Activated T-helper 1 cell treated with anti-CD3 and anti-CD28 coated beads, Interleukin-2, amount 50 U/mL, for 16 hours (primary cell): ENCODE measurements at places on chromosomes 13 and 19.

GRCh38 chr19:14536926-14537692, 7.7 kb downstream of the TECR start:
- DNase-seq: no peak

GRCh38 chr13:112685896-112686295, 3.9 kb upstream of the ATP11A start:
- no peak for DNase-seq

DNA sequence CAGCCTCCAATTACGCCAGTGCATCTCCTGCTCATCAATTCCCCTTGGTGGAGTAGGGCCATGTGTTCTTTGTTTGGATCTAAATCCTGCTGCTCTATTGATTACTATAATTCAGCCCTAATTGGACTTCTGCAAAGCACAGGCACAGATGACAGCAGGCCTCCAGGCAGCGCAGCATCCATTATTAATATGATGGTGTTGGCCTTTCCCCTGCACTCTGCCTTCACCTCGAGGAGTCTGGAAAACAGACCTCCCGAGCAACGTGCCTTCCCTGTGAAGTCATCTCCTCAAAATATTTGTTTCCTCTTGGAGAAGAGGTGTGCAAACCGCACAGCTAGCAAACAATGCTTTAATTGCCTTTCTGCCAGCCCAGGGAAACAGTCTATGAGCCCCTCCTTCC, 92.5 kb downstream of the UQCRFS1 start:
- no peak for DNase-seq

- DNase-seq: no peak
These were observed 13.0 kb downstream of the YIPF2 start for GRCh38 chr19:10915130-10916091.

- DNase-seq: no peak
These were observed 140.9 kb downstream of the ABCC4 start for GRCh38 chr13:95160112-95160906.

DNA sequence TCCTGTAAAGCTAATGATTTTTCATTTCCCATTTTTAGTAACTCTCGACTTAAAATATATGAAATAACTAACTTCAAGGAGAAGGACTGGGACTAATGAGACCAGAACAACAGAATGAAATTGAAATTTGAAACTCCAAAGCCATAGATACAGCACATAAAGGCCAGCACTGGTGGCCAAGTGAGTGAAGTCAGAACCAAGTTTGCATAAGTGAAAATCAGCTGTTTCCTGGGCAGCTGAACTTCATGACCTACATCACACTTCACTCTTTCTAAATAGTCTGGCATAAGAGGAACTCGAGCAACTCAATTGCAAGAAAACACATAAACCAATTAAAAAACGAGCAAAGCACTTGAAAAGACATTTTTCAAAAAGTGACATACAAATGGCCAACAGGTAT, 84.5 kb downstream of the DCLK1 start:
- DNase-seq: no peak

DNA sequence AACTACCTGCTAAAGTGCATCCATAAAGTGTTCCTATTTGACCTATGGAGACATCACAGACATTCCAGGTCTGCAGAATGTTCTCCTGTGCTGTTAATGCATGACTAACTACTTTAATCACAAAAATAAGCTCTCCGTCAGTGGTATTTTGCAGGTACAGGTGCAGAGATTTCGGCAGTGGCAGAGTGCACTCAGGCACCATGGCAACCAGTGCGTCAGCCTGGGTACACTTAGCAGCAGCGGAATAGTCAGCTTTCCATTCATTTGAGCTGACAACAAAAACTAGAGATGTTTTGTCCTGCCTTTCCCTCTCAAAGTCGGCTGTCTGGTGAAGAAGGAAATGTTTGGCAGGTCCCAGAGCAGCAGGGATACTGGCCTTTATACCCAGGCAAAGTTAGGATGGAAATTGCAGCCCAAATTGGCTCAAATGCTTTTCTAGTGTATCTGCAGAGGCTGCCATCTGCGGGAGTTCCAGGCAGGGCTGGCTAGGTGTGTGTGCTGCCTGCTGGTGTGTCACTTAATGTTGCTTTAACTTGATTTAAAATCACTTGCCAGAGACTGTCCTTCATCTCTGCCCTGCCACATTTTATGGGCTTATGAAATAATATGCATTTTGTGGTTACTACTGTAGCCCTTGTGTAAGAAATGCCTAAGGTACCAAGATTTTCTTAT, 195.8 kb downstream of the RAP2A start:
- no peak for DNase-seq

DNA sequence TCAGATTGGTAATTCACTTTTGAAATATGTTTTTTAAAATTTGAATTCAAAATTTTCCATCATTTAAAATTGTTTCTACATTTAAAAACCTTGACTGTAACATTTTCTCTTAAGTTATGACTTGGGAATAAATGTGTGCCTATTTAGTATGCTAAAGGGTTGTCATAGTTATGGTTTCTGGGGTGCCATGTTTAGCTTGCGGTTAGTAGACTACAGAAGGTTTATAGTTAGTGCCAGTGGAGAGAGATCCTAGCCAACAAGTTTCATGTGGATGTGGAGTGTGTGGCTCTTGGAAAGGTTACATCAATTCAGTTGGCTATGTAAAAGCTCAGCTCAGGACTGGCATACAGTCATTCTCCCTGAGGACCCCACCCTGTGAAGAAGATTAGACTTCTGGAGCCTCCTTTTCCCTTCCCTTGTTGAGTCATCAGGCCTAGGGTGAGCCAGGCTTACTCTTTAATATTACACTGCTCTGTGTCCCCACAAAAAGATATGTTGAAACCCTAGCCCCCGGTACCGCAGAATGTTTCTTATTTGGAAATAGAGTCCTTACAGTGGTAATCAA, 20.4 kb downstream of the LMO7 start:
- DNase-seq: no peak

GRCh38 chr13:43102304-43102703, 78.9 kb downstream of the DNAJC15 start:
- DNase-seq: no peak

- DNase-seq: no peak
These were observed 3.4 kb downstream of the BBC3 start for GRCh38 chr19:47227352-47228167.

GRCh38 chr19:18646535-18647370, 9.9 kb downstream of the KLHL26 start:
- DNase-seq: no peak

GRCh38 chr13:36520111-36520510, 87.8 kb downstream of the CCNA1 start:
- no peak for DNase-seq

DNA sequence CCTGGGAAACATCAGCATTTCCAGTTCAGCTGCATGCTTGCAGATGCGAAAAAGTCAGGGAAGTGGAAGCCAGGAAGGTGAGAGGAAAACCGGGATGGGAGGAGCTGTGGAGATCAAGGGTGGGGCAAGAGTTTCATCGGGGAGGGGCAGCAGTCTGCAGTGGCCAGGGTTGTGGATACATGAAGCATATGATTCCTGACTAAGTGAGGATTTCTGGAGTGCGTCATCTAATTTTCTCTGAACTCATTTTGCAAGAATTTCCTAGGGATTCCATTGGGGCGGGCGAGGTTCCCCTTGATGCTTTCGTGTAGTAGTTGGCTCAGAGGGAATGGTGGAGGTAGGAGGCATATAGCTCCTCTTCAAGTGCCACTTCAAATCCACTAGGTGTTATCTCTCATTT, 344.1 kb upstream of the TMTC4 start:
- no peak for DNase-seq

- DNase-seq: no peak
These were observed 223.0 kb downstream of the TSHZ3 start for GRCh38 chr19:31126236-31126635.

GRCh38 chr19:5575590-5575989, 7.8 kb upstream of the TINCR start:
- no peak for DNase-seq

- no peak for DNase-seq
These were observed 626.9 kb downstream of the EFNB2 start for GRCh38 chr13:105908586-105908985.

DNA sequence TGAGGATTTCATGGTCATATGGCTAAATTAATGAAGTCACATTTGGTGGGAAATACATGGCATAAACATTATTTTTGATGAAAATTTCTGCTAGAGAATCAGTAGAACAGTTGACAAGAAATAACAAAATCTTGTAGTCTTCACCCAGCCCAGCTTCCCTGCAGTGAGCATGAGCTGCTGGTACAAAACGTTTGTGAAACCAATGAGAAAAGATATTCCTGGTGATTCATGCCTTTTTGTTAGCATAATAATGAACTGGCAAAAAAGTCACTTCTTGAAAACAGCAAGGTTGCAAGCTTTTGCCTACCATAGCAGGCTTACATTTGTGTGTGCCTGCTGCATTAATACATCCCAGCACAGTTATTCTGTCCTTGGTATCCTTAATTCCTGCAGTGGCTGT, 475.9 kb upstream of the HTR2A start:
- DNase-seq: no peak

DNA sequence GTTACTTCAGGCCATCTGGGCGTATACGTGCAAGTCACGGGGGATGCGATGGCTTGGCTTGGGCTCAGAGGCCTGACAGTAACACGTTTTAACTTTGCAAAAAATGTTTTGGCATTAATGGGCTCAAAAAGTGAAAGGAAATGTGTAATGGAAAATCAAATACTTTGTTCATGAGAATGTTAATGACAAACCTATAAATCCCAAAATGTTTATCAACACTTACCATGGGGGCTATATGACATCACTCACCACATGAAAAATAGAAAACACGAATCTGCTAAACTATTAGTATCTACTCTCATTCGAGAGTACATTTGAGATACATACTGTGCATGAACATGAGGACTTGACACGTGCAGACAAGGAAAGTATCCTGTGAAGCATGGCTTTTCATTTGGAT, 91.7 kb downstream of the FAM216B start:
- DNase-seq: no peak

- no peak for DNase-seq
These were observed 38.8 kb downstream of the CARD8 start for GRCh38 chr19:48216933-48217332.

DNA sequence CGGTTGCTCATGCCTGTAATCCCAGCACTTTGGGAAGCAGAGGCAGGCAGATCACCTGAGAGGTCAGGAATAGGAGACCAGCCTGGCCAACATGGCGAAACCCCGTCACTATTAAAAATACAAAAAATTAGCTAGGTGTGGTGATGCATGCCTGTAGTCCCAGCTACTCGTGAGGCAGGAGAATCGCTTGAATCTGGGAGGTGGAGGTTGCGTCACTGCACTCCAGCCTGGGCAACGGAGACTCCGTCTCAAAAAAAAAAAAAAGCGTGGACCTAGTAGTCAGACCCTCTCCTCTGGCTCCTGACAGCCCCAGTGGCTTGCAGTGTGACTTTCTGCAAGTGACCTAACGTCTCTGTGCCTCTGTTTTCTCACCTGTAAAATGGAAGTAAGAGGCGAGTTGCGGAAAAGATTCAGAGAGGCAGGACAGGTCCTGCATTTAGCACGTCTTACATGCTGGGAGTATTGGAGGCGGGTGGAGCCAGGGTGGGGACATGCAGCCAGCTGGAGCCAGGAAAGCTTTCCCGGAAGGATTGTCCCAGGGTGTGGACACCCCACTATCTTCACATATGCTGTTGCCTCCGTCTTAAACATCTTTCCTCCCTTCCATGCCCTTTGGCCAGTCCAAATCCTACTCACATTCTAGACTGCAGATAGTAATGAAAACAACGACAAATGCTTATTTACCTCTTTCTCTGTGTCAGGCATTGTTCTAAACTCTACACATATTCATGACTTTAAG, 2.9 kb downstream of the TUBB4A start:
- no peak for DNase-seq

GRCh38 chr13:73341748-73342147, 282.9 kb downstream of the KLF5 start:
- no peak for DNase-seq

- no peak for DNase-seq
These were observed 52.3 kb upstream of the GPC6 start for GRCh38 chr13:93174260-93174659.

DNA sequence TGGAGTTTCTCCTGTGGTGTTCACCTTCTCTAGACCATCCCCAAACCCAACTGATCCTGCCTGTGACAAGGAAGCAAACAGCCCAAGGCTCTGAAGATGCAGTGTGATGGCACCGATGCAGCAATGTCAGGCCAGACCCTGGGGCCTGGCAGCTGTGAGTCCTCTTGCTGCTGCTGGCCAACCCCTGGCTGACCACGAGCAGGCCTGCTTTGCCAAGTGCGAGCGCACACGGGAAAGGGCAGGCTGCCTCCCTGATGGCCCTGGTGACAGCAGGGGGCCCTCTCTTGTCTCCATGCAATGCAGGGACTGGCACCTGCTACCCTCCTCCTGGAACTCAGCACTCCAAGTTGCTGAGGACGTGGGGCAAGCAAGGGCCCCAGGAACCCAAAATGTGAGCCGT, 5.4 kb upstream of the VSTM2B start:
- no peak for DNase-seq

GRCh38 chr19:15701757-15702533, 25.9 kb upstream of the OR10H2 start:
- no peak for DNase-seq

DNA sequence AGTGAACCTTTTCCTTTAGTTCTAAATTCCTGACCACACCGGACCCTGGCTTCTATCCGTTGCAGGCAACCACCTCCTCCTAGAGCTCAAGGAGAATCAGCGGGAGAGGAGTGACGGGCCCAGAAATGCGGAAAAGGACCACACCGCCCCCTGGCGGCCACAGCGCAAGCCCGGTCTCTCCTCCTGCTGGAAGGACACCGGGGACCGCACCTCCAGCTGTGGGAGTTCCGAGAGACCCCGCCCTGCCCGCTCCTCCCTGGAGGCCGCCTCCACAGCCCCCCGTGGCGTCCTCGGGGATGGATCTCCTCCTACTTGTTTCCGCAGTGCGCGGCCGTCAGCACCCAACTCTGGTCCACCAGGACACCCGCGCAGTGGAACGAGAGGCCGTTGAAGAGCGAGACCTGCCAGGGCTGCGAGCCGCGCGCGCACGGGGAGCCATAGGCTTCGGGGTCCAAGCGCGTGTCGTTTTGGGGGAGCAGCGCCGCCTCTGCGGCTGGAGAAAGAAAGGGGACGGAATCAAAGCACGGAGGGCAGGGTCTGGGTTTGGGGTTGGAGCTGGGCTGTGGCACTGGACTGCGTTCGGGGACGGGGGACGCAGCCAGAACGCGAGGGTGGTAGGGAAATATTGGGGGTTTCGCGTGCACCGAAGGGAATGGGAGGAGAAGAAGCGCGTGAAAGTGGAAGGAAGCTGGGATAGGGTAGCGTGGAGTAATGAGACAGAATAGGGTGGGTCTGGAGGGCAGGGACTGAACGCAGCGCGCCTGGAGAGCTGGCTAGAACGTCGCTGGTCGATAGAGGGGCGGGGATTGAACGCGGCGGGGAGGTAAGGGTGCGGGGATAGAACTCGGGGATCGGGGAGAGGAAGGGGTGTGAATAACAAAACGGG, 2.5 kb downstream of the KLK10 start:
- DNase-seq: peak; percentile 8

- no peak for DNase-seq
These were observed 24.8 kb upstream of the ZNF254 start for GRCh38 chr19:24062190-24062589.
